Muscle of leg (tissue), 16 donors: ENCODE measurements at places on chromosomes 4 and X.

GRCh38 chr4:80926891-80927290 lies 103.6 kb upstream of the BMP3 start:
- H3K36me3 ChIP-seq: no peaks in the 10 kb centered on the region
- DNase-seq: no peak
- no peaks in the 10 kb centered on the region for H3K27me3 ChIP-seq
- H3K4me3 ChIP-seq: no peak overlapping the region
- no peak overlapping the region for H3K27ac ChIP-seq

GRCh38 chr4:10981576-10981975 lies 297.0 kb upstream of the CLNK start:
- H3K4me3 ChIP-seq: no peak overlapping the region
- H3K36me3 ChIP-seq: no peaks in the 10 kb centered on the region
- peaks cover 2% of the 10 kb centered on the region for H3K4me1 ChIP-seq
- peak; percentile 68 for DNase-seq
- H3K27me3 ChIP-seq: no peaks in the 10 kb centered on the region
- H3K27ac ChIP-seq: no peak overlapping the region

DNA sequence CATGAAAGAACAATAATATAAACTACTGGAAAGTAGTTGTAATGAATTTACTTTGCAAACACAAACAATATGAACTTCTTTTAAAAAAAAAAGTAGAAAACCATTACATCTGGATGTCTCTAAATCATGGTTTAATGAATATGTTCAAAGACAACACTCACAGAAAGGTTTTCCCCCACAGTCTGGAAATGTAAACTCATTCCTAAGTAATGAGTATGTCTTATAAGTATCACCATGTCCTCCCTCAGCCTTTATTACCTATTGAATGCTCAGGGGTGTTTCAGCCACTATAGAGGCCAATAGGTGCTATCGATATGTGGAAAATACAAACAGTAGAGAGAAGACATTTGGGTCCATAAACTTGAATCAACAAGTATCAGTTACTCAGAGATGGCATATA lies 186.7 kb downstream of the PALLD start:
- peaks cover 3% of the 10 kb centered on the region for H3K4me1 ChIP-seq
- no peak overlapping the region for H3K4me3 ChIP-seq
- H3K27me3 ChIP-seq: no peaks in the 10 kb centered on the region
- DNase-seq: no peak

GRCh38 chr4:23333556-23333945 lies 556.3 kb downstream of the PPARGC1A start:
- no peak overlapping the region for H3K4me3 ChIP-seq
- no peaks in the 10 kb centered on the region for H3K36me3 ChIP-seq
- H3K27ac ChIP-seq: no peak overlapping the region
- DNase-seq: no peak
- H3K4me1 ChIP-seq: no peaks in the 10 kb centered on the region

DNA sequence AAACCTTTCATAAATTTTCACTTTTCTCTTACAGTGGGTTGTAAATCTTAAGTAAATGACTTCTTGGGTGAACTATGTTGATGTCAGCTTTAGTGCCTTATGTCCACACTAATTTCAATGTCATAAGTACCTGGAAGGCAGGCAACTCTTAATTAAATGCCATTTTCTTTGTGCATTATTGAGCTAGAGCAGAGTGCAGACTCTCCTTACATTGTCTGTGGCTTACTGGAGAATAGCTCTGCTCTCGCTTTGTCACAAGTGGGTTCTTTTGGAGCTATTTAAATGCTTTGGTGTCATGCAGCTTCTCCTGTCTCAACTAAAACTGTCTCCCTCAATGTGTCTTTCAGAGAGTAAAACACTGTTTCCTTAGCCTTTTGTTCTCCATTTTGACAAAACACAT lies 411.6 kb downstream of the STIM2 start:
- no peak for DNase-seq
- no peaks in the 10 kb centered on the region for H3K4me1 ChIP-seq
- no peak overlapping the region for H3K4me3 ChIP-seq
- no peak overlapping the region for H3K27ac ChIP-seq

DNA sequence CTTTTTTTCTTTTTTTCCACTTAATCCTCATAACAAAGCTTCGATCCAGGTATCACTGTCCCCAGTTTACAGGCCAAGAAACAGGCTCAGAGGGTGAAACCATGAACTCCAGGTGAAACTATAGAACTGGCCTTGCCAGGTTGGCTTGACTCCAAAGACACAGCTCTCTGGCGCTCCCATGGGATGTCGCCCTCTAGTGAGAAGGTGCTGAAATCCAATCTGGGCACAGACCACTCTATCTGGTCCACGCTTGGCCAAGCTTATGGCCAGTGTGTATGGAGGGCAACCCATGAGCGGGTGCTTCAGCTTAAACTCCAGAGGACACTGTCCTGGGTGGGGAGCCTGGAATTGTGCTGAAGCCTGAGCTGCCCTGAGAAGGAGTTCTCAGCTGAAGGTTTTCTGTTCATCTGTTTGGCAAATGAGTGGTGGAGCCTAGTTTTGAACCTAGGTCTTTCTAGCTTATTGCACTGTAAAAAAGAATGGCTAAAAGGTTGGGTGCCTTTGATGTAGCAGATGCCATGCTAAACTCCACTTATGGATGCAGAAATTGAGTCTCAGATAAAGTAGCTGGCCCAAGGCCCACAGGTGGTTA lies 70.5 kb downstream of the SEL1L3 start:
- H3K36me3 ChIP-seq: peaks cover 8% of the 10 kb centered on the region
- DNase-seq: no peak
- H3K4me3 ChIP-seq: no peak overlapping the region
- no peak overlapping the region for H3K27ac ChIP-seq

- no peak overlapping the region for H3K27ac ChIP-seq
- no peaks in the 10 kb centered on the region for H3K27me3 ChIP-seq
- DNase-seq: no peak
- H3K4me3 ChIP-seq: no peak overlapping the region
Observed at GRCh38 chrX:71440401-71440800, 74.2 kb downstream of the TAF1 start.

DNA sequence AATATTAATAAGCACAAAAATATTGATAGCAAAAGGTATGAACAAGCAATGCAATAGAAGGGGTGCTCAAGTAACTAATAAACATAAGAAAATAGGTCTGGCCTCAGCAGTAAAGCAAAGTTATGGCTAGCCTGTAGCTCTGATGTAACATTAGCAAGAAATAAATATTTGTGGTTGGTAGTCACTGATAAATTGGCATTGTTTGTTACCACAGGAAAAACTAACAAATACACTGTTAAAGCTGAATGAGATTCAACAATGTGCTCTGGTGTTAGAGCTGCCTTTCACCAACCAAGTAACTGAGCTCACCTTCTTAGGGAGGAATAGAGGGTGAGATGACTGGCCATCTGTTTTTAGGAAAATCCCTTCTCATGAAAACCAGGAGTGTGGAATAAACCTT lies 71.4 kb downstream of the AREG start:
- no peak overlapping the region for H3K27ac ChIP-seq
- H3K36me3 ChIP-seq: no peaks in the 10 kb centered on the region
- no peak overlapping the region for H3K4me3 ChIP-seq
- H3K27me3 ChIP-seq: no peaks in the 10 kb centered on the region
- DNase-seq: no peak

DNA sequence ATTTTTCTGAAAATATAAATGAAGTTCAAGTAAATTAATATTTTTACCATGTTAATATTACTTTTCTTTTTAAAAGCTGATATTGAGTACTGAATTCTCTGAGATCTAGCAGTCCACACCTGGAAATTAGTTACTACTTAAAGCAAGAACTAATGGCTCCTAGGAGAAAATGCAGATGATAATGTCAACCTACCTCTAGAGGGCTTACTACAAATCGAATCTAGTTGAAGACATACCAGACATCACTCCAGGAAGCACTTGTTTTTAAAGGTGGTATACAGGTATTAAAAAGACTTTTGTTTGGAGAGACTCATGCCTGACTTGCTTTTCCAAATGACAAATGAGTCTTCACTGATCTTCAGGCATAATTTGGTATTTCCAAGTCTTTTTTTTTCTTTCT lies 516.4 kb upstream of the BOD1L1 start:
- DNase-seq: no peak
- no peaks in the 10 kb centered on the region for H3K4me1 ChIP-seq
- H3K27me3 ChIP-seq: no peaks in the 10 kb centered on the region
- no peak overlapping the region for H3K27ac ChIP-seq
- no peaks in the 10 kb centered on the region for H3K36me3 ChIP-seq
